ENCODE measurements at places on chromosomes 3 and 15.

GRCh38 chr3:134918441-134918840, 123.4 kb downstream of the EPHB1 start:
- DNase-seq, result no peak

DNA sequence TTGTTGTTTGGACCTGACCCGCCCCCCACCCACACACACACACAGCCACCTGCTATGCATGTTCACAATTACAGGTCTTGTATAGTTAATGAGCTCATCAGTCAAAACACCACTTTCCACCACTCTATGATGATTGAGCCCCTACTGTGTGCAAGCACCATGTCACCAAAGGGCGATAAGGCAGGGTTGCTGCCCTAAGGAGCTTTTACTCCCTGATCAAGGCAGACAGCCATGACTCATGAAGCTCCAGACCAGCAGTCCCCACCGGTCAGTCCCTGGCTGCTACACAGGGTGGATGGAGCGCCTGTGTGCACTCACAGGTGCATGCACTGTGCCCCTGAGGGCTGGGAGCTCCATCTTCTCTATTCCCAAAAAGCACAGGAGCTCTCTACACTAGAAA, 270.6 kb downstream of the CLSTN2 start:
- DNase-seq, result no peak

GRCh38 chr3:128497305-128498126, 4.5 kb upstream of the GATA2 start:
- DNase-seq, result peak; percentile 61

GRCh38 chr3:42101048-42101447, 9.9 kb downstream of the TRAK1 start:
- DNase-seq, result no peak

GRCh38 chr3:146350852-146351251, 99.9 kb upstream of the PLSCR4 start:
- no peak for DNase-seq
